ENCODE measurements at places on chromosomes 13 and 19. TPM values are rescaled to one million over a fixed set of nuclear protein-coding genes. Genes with fewer than 3 reads are reported as not detected.

The SMAD9 gene
- 1.3 TPM for total RNA-seq

DNA sequence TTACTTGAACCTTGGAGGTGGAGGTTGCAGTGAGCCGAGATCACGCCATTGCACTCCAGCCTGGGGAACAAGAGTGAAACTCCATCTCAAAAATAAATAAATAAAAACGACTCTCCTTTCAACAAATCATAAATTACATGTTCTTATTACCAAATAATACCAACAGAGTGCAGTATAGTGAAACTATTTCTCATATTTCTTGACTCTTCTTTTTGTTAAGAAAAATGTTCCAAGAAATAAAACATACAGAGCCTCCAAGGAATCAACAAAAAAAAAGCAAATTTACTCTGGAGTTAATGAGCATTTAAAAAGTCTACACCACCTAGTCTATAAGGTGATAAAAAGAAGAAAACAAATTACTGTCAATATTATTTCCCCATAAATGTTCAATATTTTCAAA is 188.8 kb downstream of the KLF12 start:
- DNase-seq, result no peak

DNA sequence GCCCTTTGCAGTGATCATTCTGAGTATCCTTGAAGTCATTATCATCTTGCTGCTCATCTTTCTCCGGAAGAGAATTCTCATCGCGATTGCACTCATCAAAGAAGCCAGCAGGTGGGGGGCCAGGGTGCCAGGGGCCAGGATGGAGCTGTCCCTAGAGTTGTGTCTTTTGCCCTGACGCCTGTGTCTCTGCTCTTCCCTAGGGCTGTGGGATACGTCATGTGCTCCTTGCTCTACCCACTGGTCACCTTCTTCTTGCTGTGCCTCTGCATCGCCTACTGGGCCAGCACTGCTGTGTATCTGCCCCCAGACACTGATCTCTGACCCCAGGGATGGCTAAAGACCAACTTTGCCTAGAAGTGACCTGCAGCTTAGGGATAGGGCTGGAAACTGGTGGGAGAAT is 9.6 kb downstream of the SLC44A2 start:
- no peak for DNase-seq

- no peak for DNase-seq
Observed at GRCh38 chr19:45895519-45895972, 6.9 kb downstream of the MYPOP start.

- no peak for DNase-seq
Observed at GRCh38 chr13:27704681-27705080, 83.0 kb downstream of the POLR1D start.

The ADGRE2 gene
- total RNA-seq, result 1.0 TPM

GRCh38 chr13:33537026-33537425 is 251.5 kb upstream of the STARD13 start:
- DNase-seq, result no peak

The APOE gene
- total RNA-seq, result 1,884 TPM

GRCh38 chr13:33351319-33351718 is 65.8 kb upstream of the STARD13 start:
- DNase-seq, result no peak

- DNase-seq, result peak; percentile 72
Observed at GRCh38 chr19:17394891-17395415, 957 bp upstream of the CCDC194 start.

- DNase-seq, result peak; percentile 16
Observed at GRCh38 chr19:29479941-29480340, 45.9 kb upstream of the VSTM2B start.

DNA sequence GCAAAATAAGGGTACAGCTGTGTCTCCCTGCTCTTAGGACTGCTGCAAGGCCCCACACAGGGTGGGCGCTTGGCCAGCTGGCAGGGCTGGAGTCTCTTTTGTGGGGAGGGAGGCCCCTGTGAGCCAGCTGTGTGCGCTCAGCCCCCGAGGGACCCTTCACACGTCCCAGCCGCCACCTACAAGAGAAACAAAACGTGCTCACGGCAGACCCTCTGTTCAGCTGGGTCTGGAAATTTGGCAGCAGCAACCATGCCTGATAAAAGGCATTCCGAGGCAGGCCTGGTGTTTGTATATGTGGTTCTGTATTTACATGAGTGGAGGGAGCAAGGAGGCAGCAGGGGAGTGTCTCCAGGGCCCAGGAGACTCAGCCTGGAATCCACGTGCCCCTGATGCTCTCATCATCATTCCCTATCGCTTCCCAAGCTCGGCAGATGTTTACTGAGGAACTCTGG is 49.7 kb downstream of the CRTC1 start:
- DNase-seq, result no peak

- no peak for DNase-seq
Observed at GRCh38 chr19:43675269-43675879, 5.4 kb upstream of the PLAUR start.

DNA sequence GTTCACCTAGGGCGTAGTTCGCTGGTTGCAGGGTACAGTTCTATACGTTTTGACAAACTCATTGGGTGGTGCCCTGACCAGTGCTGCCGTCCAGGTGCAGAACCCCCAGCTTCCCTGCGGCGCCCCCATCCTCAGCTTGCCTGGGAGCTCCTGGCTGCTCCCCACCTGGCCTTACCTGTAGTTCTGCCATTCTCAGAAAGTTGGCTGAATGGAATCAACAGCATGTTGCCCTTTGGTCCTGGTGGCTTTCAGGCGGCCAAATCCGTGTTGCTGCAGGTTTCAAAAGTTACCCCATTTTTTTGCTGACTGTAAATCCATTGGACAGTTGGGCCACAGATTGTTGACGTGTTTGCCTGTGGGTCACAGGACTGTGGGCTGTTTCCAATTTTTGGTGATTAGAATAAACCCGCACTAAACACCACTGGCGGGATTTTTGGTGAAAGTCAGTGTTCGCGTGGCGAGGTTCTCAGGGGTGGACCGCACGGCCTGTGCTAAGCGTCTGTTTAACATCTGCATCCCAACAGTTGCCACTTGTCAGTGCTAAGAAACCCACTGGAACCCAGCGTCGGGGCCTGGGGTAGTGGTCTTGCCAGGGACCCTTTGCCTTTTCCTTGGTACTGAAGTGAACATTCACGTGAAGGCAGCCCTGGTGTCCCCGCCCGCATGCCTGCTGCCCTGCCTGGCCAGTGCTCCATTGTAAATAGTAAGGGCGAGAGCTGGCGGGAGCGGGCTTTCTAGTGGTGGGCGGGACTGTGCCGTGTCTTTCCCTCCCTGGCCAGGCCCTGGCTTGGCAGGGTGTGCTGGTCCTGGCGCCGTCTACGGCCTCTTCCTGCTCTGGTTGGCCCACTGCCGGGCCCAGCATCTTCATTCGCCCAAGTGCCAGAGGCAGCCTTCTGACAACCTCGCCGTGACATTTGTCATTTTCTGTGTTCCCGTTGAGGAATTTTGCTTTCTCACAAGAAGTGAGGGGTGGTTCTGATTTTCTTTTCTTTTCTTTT is 3.3 kb downstream of the DOT1L start:
- DNase-seq, result peak; percentile 41

The ZSCAN4 gene
- not detected for total RNA-seq

The SCEL gene
- not detected for total RNA-seq

DNA sequence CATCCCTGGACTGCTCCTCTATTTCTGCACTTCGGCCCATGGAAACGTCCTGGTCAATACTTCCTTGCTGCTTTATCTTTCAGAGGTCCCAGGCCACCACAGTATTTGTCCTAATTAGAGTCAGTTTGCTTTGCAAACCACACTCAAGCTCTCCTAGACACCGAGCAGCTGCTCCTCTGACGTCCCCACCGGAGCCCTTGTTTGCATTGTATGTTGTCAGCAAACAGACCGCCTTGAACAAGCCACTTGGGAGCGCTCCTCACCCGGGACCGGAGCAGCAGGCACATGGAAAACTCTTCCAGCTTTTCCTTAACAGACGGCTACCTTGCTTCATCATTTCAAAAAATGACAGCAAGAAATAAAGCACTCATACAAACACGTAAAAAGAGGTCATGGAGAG is 51.5 kb upstream of the GTF3A start:
- no peak for DNase-seq

- DNase-seq, result no peak
Observed at GRCh38 chr13:50969691-50970090, 60.1 kb downstream of the RNASEH2B start.

GRCh38 chr13:44617648-44618047 is 41.5 kb upstream of the TSC22D1 start:
- no peak for DNase-seq

DNA sequence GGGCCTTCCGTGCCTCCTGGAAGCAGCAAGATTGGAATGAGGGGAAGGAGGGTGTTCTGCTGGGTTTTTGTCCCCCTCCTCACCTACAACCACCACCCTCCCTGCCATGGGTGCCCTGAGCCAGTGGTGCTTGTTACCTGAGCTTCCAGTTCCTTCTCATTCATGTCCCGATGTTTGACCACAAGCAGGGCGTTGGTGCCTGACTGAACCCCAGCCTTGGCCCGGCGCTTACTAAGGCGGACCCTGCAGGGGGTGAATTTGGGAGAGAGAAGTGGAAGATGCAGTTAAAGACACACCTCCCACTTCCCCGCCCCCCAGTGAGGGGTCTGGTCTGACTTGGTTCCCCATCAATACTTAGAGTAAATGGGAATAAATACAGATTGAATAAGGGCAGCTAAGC is 4.3 kb downstream of the PAF1 start:
- no peak for DNase-seq

DNA sequence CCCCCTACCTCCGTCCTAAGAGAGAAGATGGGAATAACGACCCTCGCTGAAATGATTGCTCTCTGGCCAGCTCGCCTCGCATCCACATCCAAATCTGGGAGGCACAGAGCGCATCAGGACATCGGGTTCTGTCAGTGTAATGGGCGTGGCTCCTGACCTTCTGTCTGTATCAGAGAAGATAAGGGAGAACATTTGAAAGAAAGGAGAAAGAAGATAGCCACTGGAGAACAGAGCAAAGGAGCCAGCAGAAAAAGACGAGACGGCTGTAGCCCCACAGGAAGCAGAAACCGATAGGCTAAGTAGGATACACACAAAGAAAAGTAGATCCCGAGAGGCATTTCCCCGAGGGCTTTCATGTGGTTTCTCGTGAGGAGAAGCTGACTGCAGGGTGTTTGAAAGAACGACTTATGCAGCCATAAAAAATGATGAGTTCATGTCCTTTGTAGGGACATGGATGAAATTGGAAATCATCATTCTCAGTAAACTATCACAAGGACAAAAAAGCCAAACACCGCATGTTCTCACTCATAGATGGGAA is 14.0 kb upstream of the GJB2 start:
- no peak for DNase-seq

The PRR36 gene
- not detected for total RNA-seq

- DNase-seq, result no peak
Observed at GRCh38 chr13:75907044-75907443, 270.9 kb downstream of the LMO7 start.

DNA sequence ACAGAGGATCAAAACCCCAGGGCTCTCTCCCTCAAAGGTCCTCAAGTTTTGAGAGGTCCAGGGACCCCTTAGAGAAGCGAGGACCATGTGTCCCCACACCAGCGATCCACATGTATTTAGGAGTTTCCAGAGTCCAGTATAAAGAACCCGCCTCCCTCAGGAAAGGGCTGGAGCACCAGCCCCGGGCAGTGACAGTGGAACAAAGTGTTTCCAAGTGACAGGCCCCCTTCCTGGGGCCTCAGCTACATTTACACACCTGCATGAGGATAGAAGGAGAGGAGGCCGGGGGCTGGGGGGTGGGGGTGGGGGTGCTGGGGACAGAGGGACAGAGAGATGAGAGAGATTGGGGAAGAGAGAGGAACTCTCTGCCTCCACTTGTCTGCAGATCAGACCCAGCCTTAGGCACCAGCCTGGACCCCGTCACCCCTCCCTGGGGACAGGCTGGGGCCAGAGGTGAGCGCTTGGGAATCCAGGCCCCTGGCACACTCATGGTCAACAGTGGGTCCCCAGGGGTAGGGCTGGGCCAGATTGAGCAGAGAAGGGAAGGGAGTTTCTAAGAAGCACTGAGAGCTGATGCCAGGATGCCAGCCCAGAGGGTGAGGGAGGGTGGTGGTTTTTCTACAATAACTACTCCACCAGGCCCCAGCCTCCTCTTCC is 802 bp downstream of the BCAM start:
- DNase-seq, result no peak

Measured in liver (tissue), 10 donors.